NCI-H1105 treated with DMSO at 0.1 percent for 48 hours (cell line): ENCODE measurements at places on chromosomes 2 and 18.

GRCh38 chr18:74989134-74989533 lies 219.8 kb downstream of the PTGR3 start:
- no peak for DNase-seq

- peak; percentile 52 for DNase-seq
Observed at GRCh38 chr18:26468931-26469340, 79.4 kb downstream of the KCTD1 start.

DNA sequence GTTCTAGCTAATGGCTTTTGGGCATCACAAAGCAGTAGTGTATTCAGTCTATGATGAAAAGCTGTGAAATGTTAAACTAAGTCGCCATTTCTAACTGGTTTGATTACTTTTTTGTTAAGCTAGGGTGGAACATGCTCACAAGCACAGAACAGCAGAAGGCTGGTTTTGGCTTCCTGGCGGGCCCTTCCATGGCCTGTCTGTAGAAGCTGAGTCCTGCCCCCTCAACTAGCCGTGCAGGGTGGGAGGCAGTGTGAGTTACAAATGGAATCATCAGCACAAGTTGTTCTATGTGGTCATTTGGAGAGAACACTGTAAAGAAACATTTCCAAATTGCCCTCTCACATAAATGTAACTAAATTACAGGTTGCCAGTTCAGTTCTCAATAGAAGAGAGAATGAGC lies 290.8 kb downstream of the ALPK2 start:
- no peak for DNase-seq

GRCh38 chr2:135011633-135012032 lies 35.6 kb downstream of the MAP3K19 start:
- DNase-seq: no peak

DNA sequence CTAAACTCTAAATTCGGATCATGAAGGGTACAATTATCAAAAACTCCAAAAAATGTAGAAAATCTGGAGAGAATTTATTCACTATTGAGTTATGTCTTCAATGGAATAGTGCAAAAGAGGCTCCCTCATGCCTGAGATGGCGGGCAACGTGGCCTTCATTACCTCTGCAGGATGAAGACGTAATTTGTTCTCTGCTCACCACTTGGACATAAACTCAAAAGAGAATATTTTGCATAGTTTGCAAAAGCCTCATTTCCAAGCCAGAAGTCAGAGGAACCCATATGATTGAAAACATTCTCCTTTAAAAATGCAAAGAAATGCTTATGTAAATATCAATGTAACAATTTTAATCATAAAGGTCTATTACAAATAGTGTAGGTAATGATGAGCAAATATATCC lies 58.7 kb downstream of the SLC25A12 start:
- DNase-seq: no peak

DNA sequence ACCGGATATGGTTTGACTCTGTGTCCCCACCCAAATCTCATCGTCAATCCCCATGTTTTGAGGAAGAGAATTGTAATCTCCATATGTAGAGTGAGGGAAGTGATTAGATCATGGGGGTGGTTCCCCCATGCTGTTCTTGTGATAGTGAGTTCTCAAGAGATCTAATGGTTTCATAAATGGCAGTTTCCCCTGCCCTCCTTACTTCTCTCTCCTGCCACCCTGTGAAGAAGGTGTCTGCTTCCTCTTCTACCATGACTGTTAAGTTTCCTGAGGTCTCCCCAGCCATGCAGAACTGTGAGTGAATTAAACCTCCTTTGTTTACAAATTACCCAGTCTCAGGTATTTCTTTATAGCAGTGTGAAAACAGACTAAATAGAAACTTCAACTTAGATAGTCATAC lies 69.5 kb downstream of the SESTD1 start:
- DNase-seq: no peak

DNA sequence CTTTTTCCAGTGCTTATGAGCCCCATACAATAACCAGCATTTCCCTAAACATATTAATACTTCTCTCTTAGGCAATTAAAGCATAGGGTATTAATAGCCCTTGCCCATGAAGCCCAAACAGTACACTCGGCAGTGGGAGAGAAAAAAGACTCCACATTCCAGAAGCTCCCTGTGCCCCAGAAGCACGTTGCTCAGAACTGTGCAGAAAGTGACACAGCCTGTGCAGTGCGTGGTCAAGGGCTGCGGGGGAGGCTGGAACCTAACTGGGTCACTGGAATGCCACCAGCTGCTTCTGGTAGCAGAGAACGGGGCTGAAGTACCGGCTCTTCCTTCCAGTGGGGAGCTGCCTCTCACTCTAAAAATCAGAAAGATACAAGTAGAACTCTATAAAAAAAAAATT lies 32.7 kb downstream of the EIPR1 start:
- no peak for DNase-seq

GRCh38 chr2:219752726-219753125 lies 125.3 kb downstream of the SLC4A3 start:
- DNase-seq: no peak

- DNase-seq: no peak
Observed at GRCh38 chr2:232282508-232283055, 96.0 kb upstream of the ALPP start.

GRCh38 chr2:169716238-169716886 lies 17.3 kb upstream of the KLHL23 start:
- DNase-seq: peak; percentile 25

DNA sequence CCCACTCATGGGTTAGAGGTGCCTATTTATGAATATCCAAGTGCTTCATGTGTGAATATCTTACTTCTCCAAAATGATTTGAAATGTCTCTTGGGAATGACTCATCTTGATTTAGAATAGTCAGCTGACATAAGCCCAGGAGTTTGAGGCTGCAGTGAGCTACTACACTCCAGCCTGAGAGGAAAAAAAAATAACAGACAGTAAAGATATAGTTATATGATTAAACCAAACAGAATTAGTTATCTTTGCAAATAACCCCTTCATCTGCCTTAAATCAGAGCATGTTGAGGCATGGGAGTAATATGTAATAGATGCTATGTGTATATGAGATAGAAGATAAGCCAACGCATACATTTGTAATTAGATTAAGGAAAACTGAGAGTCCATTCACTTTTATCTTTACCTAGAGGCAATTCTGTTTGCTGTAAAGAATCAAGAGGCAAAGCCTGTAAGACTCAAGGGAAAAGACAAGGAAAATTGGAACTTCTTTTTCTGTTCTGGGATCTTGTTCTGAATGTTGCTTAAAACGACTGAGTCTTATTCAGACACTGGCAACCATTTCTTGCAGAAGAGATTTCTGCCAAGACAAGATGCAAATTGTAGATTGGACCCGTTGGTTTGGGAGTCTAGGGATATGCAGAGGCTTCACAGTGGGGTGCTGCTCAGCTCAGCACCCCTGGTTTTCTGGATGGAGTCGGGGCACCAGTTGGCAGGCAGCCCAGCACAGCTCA lies 104.4 kb downstream of the LIPG start:
- DNase-seq: no peak

DNA sequence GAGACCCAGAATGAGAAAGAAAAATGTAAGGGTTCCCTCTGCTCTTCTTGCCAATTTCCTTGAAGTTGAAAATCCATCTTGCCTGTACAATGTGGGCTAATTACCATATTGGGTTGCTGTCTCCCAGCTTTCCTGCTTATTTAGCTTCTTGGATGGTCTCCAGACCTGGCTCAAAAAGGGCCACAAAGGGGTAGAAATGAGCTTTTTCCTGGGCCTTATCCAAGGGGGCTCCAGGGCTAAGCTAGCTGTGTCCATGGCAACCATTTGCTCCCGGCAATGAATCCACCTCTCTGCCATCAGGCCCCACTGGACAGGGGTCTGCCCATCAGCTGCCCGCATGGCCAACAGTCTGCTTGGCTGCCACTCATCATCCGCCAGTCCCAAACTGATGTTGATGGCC lies 85.0 kb downstream of the BOD1L2 start:
- DNase-seq: no peak
